EH (cell line): ENCODE measurements at places on chromosomes 7 and 10.

DNA sequence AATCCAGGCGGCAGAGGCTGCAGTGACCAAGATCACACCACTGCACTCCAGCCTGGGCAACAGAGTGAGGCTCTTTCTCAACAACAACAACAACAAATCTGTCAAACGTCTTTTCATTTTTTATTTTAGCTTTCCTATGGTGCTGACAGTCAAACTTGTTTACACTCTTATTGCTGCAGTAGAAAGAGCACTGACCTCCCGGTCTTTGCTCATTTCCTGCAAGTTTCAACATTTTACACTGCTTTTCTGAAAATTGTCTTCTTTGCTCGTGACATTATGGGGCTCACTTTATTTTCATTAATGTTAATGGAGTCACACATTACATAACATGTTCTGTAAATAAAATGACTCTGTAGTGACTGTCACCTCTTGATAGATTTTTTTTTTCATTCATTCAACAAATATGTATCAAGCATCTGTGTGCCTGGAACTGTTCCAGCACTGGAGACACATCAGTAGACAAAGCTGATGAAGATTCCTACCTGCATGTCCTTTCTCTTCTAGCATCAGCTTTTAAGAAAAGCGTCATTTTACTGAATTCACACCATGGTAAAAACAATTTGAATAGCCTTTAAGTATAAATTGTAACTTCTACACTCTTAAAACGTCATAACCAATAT lies 277.3 kb downstream of the CELF2 start:
- no peak for DNase-seq

DNA sequence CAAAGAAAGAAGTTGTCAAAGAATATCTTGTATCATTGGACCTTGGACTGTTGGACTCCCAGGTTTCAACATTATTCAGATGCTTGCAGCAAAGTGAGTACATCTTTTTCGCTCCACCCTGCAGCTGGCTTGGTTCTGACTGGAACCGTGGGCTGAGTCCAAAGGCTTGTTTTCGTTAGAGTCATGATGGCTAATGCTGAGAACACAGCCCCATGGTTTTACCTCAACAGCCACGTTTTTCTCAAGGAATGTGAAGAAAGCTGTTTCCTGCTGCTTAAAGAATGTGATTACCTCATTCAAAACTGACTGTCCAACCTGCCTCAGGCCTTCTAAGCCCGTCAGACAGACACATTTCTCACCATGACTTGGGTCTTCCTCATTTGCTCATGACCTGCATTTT lies 69.5 kb downstream of the STEAP1B start:
- DNase-seq: peak; percentile 85

GRCh38 chr10:131694781-131695495 lies 205.9 kb upstream of the PPP2R2D start:
- DNase-seq: no peak

- DNase-seq: no peak
Observed at GRCh38 chr7:108244110-108244509, 113.9 kb upstream of the LAMB4 start.

GRCh38 chr7:132381742-132382472 lies 194.4 kb downstream of the PLXNA4 start:
- DNase-seq: no peak

GRCh38 chr10:49366460-49366859 lies 29.4 kb downstream of the DRGX start:
- DNase-seq: no peak

DNA sequence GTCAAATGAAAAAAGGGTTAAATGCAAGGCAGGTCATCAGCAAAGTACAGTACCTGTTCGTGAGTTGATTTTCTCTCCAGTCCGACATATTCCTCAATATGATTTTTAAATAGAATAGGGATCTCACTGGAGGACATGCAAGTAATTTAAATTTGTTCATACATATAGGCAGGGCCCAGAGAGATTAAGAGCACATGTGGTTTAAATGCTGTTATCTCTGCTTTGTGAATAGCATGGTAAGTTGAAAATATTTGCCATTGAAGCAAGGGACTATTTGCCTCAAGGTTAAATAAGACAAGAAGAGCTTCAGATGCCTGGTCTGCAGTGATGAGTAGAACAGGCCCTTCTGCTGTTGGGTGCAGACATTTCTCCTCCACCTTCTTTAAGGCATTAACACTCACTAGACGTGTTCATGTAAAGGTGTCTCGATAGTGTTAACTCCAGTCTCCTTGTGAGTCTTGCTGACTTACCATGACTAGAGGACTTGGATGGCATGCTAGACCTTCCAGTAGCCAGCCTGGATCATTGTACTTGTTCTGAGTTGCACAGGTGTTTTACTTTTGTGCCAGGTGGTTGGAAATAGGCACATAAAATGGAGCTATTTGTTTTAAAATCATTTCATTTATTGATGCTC lies 15.6 kb upstream of the AKR1C3 start:
- DNase-seq: no peak

DNA sequence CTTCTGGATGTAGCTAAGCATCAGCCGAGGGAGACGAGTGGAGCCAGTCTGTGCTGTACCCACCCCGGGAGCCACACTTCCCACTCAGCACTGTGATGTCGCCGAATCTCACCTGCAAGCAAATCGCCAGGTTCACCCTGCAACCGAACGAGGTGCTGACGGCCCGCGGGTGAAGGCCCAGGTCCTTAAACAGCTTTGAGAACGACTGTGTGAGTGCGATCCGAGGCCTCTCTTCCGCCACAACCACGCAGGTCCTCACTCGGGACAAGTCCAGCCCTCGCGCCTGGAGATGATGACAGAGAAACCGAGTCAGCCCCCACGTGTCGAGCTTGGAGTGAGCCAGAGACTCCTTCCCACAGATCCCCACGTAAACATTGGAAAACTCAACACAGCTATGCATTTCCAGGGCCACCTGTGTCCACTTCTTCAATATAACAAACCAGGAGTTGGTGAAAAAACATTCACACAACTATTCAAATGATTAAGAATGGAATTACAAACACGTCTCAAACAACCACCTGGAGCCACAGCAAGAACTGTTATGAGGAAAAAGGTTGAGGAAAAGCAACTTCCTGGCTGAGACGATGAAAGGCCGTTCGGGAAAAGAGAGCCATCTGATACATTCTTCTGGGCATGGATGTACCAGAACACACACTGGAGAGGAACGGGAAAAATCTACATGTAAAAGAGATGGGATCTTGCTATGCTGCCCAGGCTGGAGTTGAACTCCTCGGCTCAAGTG lies 191.8 kb downstream of the ZMYND11 start:
- no peak for DNase-seq

- DNase-seq: no peak
Observed at GRCh38 chr7:29965030-29965429, 24.6 kb downstream of the SCRN1 start.

DNA sequence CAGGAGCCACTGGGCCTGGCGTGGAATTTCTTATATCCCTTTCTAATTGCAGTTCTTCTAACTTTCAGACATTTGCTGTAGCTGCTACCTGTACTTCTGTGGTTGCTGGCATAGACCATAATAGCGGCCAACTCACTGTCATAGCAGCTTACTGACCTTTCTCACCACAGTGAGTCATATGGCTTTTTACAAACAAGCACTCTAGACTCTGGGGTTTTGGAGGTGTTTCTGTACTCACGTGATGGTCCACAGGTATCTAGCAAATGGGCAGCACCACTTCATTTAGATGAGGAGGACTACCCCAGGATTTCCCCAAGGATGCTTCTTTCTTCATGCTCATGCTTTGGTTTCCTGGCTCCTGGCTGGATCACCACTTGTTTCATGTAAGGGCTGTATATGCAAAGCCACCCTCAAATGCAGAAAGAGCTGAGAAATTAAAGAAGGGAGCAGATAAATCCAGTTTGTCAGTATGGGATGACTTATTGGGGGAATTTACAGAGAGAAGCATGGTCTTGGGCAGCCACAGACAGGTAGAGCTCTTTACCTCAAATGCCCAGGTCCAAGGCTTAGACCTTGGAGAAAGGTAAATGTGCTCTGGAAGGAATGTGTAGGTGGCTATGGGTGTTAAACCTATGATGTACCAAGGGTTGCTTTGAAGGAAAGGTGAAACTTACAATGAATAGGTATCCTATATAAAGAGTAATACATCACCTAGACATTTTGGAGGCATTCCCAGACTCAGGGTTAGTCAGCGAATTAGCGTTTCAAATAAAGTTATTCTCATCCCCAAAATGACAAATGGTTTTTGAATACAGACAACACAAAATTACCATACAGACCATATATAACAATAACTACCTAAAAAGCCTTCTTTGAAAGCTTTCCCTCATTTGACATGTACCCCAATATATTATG lies 15.9 kb upstream of the SLC25A16 start:
- peak; percentile 57 for DNase-seq

DNA sequence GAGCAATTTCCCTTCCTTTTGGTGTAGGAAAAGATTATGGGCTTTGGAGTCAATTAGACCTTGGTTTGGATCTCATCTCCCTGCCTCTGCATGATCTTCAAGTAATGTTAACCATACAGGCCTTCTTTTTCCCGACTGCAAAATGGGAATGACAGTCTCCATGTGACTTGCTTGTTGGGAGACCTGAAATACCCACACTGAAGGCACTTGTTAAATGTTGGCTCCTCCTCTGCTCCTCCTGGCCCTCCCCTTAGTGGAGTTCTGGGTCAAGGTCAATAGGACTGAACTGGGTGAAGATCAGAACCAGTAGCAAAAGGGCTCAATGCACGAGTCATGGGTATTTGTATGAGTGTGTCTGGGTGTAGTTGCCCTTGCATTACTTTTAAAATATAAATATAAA lies 179.4 kb upstream of the PRR15 start:
- no peak for DNase-seq

DNA sequence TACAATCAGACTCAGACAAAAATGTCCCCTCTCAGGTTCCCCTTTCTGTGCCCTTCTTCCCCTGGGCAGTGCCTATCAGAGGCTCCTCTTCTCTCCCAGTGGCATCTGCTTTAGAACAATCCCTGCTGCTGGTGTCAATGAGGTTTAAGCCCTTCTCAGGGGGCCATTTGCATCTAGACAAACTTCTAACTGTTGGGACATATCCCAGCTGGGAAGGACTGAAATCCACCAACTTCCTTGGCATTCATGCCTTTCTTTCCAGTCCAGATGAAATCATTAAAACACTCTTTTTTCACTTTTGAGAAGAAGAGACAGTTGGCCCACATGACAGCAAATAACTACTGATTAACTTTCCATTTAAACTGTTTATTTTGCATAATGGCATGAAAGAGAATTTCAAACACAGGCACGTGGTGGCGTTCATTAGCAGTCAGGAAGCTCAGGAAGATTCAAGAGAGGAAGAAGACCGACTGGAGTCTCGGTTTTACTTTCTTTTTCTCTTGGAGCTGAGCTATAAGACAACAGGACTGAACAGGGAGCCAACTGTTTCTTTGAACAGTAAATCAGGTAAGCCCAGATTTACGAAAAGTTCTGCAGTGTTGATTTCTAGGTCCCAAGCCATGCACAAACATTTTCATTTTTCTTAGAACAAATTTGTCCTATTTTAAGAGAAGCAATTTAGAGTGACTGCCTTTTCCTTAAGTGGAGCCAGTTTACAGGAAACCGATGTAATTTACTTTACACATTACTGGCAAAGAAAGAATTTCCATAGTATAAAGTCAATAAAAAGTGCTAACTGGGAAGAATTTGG lies at the start of gene GIMAP2:
Gene GIMAP2 (plus strand): TSS at position 488 of the 811 bp plus-strand sequence. CDS start 1,354 bp downstream, outside the sequence.
- DNase-seq: peak; percentile 1
